ENCODE measurements at places on chromosomes 1 and 21.

GRCh38 chr1:197567442-197567841 is 207.8 kb downstream of the DENND1B start:
- DNase-seq, result no peak

DNA sequence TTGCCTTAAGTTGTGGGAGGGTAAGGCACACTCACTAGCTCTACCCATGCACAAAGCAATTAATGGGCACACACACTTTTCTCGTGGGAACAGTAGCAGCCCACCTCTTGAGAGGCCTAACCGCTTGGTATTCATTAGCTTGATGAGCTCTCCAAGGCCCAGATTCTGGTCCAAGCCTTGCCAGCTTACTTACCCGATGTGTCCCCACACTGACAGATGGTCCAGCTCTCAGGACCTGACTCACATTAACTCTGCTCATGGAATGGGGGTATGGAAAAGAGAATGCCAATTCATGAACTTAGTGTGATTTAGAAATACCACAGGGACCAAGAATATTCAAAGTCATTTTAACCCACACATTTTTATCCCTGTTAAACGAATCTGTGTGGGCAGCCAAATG is 106.8 kb upstream of the CACHD1 start:
- no peak for DNase-seq

GRCh38 chr1:218409946-218410510 is 64.9 kb downstream of the TGFB2 start:
- no peak for DNase-seq

- no peak for DNase-seq
These were observed 36.3 kb downstream of the MSTO1 start for GRCh38 chr1:155646307-155646706.

GRCh38 chr1:66852870-66853269 is 51.8 kb upstream of the INSL5 start:
- DNase-seq, result no peak
